ENCODE measurements at places on chromosomes 16 and 17.

DNA sequence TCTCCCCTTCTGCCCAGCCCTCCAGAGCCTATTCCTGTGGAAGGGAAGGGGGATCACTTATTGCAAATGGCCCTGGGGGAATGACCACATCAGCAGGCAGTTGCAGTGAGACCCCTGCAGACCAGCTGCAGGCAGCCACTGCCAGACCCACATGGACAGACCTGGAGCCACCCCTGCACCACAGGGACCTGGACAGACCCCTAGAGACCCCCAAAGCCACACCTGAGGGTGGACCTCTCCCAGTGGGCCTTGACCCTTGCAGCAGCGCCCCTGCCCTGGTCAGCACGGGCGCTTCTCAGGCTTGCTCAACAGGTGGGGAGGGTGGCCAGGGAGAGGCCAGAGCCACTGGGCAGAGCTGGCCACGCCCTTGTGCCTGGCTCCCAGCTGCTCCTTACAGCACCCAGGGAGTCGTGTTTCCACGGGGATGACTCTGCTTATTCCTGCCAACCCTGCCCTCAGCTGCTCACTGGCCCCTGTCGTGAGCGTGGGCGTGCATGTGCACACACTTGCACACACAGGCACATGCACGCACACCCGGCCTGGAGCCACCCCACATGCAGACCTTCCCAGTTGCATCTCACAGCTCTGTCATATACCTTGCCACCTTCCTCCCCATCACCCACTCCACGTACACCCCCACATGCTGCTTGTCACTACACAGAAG lies 1.3 kb upstream of the SCN4A start:
- DNase-seq, result no peak

GRCh38 chr16:4402439-4403132 lies 13.8 kb downstream of the CORO7 start:
- peak; percentile 44 for DNase-seq

DNA sequence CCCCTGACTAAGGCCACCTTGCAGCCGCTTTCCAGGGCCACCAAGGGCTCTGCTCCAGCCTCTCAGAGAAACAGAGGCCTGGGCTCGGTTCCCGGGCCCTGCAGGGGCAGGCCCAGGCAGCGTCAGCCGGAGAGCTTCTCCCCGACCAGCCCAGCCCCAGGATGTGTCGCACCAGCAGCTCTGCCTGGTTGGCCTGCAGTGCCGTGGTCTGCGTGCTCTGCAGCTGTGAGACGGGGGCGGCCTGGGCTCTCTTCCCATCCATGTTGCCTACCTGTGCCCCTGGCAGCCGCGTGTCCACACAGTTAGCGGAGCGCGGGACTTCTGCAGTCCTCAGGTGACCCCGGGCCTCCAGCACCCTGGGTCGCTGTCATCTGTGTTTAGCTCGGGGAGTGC lies 4.8 kb downstream of the IGFALS start:
- DNase-seq, result no peak

DNA sequence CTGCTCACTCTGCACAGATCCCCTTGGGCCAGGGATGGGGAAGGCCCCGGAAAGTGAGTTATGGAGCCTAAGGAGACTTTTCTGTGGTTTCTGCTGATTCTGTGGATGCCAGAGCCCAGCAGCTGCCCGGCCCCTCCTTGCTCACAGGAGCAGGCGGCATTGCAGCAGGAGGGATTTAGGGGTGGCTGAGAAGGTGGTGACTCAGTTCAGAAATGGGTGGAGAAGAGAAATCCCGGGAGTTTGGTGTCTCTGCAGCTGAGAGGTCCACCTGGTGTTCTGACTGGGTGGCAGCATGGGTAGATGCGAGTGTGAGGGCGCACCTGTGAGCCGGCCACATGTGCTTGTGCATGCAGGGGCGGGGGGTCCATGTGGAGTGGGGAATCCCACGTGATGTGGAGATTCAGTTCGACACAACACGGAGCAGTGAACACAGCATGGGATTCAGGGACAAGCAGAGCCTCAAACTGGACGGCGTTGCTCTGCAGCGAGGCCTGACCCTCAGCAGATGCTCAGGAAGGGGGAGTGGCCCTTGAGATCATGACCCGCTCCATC lies 16.0 kb upstream of the SPPL2C start:
- DNase-seq, result no peak

DNA sequence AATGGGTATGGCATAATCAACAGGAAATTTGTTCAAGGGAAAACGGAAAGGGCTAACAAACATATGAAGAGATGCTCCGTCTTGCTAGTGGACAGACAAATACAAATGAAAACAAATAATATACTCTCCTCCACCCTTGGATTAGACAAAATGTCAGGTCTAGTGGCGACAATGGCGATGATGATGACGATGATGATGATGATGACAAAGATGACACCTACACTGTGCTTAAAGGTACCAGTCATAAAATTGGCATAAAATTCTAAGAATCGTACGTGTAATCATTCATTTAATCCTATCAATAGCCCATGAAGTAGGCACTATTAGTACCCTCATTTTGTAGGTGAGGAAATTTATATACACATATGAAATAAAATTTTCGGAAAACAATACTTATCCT lies 174.6 kb downstream of the PMP22 start:
- no peak for DNase-seq

DNA sequence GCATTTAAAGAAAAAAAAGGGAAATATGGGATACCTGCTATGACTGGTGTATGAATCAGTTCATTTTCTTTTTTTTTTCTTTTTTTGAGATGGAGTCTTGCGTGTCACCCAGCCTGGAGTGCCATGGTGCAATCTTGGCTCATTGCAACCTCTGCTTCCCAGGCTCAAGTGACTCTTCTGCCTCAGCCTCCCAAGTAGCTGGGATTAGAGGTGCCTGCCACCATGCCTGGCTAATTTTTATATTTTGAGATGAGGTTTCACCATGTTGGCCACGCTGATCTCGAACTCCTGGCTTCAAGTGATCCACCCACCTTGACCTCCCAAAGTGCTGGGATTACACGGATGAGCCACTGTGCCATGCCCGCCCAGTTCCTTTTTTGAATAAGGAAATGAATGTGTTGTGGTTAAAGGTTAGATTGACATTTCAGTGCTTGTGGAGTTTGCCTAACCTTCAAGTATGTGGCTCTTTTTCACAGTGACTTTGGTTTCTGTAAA lies 7.7 kb downstream of the HAPSTR1 start:
- no peak for DNase-seq

DNA sequence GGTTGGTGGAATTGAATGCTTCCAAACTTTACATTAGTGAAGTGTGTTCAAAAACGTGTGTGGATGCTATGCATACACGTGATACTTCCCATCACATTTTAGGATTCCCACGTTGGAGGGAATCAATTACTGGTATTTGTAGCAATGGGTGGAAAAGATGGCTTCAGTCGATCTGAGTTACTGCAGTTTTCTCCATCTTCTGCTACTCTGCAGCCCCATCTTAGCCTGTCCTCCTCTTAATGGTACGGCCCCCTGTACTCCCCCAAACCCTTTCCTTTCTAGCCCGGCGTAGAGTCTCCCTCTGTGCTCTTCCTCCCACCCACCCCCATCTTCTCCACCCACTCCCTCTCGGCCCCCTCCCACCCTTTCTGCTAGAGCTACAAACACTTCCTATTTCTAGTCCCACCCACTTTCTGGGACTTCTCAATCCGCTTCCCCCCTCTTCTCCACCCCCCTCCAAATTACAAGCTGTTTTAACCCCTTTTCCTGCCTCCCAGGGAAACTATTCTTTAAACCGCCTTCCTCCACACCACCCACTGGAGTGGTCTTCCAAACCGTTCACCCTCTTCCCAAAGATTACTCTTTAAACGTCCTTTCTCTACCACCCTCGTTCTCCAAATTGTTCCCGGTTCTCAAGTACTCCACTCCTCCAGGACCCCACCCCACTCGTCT lies 1.1 kb downstream of the CHTF8 start:
- no peak for DNase-seq

DNA sequence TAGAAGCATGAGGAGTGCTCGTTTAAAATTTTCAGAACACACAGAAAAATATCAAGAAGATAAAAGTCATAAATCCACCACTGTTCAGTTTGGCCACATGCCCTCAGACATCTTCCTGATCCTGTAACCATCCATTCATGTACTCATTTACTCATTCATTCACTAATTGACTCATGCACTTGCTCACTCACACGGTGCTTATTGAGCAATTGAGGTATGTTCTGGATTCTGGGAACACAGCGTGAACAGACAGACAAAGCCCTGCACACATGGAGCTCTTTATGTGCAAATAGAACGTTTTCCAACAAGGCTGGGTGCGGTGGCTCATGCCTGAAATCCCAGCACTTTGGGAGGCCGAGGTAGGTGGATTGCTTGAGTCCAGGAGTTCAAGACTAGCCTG lies 10.2 kb upstream of the NATD1 start:
- DNase-seq, result no peak

DNA sequence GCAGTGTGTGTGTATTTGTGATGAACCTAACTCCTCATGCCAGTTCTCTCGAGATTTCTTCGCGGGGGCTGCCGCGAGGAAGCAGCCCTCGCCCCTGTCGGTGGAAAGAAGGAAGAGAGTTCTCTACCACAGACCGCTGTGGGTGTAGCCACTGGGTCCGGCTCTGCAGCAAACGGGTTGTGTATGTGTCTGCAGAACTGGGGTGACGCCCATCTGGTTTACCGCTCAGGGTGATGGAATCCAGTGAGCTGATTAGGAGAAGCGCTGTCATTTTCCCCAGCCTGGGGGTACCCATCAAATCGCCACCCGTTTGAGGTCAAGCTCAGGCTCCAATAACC lies 7.7 kb downstream of the CORO6 start:
- no peak for DNase-seq

GRCh38 chr16:10799736-10800135 lies 18.9 kb downstream of the TVP23A start:
- no peak for DNase-seq

- no peak for DNase-seq
Measured at GRCh38 chr17:44137891-44138709, 3.6 kb upstream of the HROB start.

DNA sequence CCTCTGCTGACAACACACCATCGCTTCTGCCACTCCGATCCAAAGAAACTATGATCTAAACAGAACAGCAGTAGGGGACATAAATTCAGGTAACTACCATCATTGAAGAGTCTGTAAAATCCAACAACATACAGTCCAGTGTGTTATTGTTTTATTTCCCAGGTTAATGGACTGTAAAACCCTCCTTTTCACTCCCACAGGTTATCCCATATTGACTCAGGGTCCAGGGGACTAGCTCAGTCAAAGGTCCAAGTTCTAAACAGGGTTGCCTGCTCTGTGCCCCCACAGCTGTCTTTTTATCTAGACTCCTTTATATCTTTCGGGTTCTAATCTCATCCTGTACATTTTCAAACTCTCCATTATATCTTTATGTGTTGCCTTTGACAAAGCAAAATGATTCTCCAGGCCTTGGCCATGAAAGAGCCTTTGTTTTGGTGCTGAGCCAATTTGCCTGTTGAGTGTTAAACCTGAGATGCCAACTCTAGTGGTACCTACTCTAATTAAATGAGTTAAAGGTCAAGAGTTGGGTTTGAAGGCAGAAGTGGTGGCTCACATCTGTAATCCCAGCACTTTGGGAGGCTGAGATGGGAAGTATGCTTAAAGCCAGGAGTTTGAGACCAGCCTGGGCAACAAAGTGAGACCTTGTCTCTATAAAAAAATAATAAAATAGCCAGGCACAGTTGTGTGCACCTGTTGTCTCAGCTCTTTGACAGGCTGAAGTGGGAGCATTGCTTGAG lies 80.5 kb downstream of the SNX11 start:
- DNase-seq, result peak; percentile 25

- DNase-seq, result no peak
Measured at GRCh38 chr17:38898291-38898679, 27.1 kb upstream of the LASP1NB start.

DNA sequence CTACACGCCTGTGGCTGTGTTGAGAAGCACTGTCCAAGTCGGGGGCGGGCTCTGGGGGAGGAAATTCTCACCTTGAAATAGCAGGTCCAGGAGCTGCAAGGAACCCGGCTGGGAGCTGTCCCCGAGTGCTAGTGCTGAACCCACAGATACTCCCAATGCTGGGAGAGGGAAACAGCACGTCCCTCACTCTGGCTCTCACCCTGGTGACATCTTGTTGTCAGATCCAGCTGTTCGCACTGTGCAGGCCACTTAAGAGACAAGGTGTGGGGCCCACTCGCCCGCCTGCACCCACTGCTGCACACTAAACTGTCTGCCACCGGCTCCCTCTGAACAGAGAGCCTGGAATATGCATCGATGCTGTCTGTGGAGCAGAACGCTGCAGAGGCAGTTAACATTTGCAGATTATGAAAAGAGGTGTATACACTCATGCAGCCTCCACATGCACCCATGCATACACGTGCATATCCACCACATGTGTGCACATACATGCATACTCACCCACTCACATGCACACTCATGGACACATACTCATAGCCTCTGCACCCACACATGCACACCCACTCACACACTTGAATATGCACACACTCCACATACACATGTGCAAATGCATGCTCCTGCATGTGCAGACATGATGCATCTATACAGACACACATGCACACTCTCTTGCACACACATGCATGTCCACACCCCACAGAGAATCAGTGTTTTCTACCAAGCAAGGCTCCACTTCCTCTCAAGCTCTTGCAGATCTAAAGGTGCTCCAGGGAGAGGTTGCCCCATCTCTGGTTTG lies 42.0 kb downstream of the MGAT5B start:
- no peak for DNase-seq

GRCh38 chr17:9974448-9975381 lies 69.6 kb upstream of the RCVRN start:
- no peak for DNase-seq

GRCh38 chr17:28370744-28371103 lies 617 bp upstream of the VTN start:
- no peak for DNase-seq

DNA sequence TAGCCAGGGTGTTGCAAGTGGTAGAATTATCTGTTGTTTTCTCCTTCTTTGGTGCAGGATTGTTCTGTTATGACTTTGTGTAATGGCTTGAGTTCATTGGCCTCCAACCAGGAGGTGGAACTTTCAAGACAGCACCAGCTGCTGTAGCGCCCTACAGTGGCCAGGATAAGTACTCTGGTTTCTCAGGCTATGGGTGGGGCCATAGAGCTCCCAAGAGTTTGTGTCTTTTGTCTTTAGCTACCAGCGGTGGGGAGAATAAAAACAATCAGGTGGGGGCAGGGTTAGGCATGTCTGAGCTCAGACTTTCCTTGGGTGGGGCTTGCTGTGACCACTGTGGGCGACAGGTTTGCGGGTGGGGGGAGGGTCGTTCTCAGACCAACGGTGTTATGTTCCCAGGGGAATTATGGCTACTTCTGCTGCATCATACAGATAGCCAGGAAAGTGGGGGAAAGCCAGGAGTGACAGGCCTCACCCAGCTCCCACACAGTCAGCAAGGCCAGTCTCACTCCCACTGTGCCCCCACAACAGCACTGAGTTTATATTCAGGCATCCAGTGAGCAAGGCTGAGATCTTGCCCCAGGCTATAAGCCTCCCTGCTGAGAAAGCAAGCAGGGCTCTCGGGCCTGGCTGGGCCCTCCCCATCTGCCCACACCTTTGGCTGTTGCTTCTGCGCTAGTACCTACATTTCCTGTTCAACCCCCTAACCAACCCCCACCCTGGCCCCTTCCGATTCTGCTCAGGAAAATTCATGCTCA lies 15.4 kb downstream of the ABCA10 start:
- no peak for DNase-seq

All from NCI-H1105 (cell line).